ENCODE measurements at places on chromosomes 2 and 18.

DNA sequence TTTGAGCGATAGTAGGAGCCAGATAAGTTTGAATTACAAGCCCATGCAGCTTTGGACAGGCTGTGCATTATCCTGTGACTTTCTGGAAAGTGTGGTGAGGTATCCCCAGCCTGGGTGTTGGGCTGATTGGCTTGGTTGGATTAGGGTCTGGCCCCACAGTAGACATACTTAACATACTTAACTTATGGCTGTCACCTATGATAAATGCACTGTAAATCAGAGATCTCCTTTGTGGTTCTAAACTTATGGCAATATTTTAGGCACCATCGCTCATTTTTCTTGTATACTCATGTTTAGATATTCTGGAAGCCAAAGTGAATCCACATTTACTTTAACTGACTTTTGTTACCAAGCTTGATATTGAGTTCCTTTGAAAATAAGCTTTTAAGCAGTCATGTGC, 54.8 kb downstream of the SPTBN1 start:
- DNase-seq = no peak

DNA sequence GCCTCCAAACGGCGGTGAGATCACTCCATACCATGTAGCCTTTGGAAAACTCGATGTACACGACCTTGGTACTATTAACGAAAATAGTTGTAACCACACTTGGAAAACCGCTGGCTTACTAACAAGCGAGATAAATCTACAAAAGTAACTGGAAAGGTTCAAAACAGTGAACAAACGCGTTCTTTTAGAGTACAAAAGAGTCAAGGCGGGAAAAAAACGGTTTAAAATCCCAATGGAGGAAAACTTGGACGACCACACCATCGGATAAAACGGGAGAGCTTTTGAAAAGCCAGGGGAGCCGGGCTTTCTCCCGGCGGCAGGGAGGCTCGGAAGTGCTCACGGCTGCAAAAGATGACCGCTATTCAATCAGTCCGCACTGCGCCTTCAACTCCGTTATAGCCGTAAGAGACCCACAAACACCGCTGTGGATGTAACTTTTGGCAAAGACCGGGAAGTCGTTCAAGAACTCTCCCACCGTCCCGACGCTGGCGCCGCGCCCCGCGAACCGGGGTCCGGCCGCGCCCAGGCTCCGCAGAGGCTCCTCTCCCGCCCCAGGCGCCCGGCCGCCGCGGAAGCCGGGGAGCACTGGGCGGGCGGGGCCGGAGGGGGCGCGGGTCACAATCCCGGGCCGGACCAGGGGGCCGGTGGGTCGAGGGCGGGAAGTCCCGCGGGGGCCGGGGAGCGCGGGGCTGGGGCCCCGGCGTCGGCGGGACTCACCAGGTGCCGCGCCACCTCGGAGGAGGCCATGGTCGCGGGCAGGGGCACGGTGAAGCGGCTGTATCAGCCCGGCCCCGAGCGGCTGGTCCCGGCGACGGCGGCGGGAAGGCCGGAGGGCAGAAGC, 465 bp downstream of the SEPTIN10 start:
- DNase-seq = no peak

- DNase-seq = no peak
Observed at GRCh38 chr2:25642298-25642697, 31.1 kb downstream of the DTNB start.

- no peak for DNase-seq
Observed at GRCh38 chr2:78416625-78417300, 608.7 kb upstream of the REG3G start.

DNA sequence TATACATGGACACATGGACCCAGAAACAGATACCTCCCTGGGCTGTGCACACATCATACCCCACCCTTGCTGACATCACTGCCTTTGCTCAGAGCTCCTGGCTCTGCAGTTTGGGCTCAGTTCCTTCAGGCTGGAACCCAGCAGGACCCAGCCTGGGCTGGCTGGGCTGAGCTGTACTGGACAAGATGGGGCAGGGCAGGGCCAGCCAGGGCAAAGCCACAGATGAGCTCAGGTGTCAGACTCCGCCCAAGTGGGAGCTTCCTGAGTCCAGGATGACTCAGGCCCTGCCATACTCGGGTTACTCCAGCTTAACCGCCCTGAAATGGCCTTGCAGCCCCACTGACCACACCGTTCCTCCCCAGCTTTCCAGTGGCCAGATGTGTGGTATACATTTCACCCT, 284.9 kb downstream of the OSR1 start:
- DNase-seq = no peak

GRCh38 chr2:240362216-240362755, 73.2 kb upstream of the GPC1 start:
- no peak for DNase-seq

- no peak for DNase-seq
Observed at GRCh38 chr18:64134044-64134747, 14.7 kb downstream of the LINC00305 start.

- no peak for DNase-seq
Observed at GRCh38 chr2:232309592-232309991, 69.0 kb upstream of the ALPP start.

GRCh38 chr2:12726271-12726670, 9.5 kb downstream of the TRIB2 start:
- DNase-seq = no peak

- no peak for DNase-seq
Observed at GRCh38 chr18:23422751-23423418, 30.2 kb upstream of the RIOK3 start.

DNA sequence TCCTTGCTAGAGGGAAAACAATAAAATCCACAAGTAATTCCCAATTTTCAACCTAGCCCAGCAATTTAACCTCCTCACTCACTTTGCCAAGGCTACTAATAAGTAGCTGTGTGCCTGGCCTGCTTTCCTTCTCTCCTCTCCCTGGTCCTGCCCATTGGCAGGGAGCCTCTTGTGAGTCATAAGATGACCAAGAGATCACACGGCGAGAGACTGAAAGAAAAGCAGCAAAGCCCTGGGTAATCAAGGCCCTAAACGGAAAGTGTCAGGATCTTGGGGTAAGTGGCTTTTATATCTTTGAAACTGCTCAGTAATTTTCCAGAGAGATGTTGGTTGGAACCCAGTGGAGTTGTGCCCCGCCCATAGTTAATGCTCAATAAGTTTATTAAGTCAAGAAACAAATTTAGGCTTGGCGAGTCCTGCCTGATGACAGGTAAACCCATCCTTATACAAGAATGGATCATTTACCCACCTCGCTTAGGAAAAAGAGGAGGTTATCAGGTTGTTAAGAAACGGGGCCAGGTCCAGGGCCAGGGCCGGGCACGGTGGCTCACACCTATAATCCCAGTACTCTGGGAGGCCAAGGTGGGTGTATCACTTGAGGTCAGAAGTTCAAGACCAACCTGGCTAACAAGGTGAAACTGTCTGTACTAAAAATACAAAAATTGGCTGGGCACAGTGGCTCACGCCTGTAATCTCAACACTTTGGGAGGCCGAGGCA, 10.0 kb upstream of the ADAM17 start:
- DNase-seq = no peak

DNA sequence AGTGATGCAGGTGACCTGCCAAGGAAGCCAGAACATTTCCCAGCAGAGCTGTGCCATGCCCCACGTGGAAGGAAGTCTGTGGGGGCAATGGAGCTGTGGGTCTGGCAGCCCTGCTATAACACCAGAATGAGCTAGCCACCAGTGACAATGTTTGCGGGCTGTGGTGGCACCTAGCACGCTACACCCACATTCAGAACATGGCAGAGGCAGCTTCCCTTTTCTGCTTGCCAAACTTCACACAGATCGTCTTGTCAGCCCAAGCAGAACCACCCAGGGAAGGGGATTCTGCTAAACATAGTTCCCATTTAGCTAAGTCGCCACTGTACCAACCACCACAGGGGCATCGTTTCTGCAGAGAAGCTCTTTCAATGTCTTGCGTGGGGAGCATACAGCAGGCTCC, 27.0 kb upstream of the CCDC93 start:
- no peak for DNase-seq

DNA sequence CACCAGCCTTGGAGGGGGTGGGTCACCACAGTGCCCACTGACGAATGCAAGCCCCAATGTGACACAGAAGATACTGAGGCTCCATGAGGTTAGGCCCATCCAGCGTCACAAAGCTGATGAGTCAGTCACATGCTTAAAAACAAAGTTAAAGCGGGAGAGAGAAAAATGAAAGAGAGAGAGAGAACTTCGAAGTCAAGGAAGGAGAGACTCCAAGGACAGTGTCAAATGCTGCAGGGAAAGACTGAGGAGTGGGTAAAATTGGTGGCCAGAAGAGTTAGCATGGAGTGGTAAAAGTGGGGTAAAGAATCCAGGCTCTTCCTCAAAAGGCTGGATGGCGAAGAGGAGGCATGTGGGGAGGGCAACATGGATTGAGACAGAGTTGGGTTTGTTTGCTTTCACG, 201.9 kb upstream of the CCDC150 start:
- no peak for DNase-seq

DNA sequence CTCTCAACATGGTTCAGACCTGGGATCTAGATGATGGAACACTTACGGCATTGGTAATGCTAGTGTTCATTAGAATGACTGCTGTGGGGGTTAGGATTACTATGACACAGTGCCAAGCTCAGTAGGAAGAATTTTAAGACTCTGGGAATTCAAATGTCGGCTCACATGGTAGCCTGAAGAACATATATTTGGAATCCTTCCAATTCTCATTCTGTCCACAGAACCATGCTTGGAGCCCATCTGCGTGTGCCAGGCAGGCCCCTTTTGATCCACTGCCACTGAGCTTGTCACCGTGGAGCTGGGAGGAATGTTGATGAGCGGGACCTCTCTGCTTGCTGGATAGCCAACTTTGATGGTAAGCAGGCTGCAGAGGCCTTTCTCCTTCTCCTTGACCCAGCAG, 322.0 kb upstream of the SOX11 start:
- no peak for DNase-seq

DNA sequence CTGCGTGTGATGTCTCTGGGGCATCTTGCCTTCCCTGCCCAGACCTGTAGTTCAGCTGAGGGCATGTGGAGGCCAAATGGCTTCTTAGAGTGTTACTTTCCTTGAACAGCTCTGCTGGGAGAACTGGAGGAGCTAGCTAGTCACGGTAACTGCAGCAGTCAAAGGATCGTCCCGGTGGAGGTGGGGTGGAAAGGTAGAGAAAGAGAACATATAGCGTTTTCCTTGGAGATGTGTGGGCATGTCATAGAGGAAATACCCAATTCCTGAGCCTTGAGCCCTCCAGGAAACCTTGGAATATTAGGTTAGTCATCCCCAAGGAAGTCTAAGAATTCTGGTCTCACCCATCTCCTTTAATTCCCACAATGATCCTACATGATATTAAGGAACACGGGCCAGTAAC, 33.5 kb upstream of the IL37 start:
- no peak for DNase-seq

- no peak for DNase-seq
Observed at GRCh38 chr2:86747711-86748639, 27.9 kb downstream of the RMND5A start.

GRCh38 chr2:241762933-241763369, 13.7 kb upstream of the GAL3ST2 start:
- no peak for DNase-seq

DNA sequence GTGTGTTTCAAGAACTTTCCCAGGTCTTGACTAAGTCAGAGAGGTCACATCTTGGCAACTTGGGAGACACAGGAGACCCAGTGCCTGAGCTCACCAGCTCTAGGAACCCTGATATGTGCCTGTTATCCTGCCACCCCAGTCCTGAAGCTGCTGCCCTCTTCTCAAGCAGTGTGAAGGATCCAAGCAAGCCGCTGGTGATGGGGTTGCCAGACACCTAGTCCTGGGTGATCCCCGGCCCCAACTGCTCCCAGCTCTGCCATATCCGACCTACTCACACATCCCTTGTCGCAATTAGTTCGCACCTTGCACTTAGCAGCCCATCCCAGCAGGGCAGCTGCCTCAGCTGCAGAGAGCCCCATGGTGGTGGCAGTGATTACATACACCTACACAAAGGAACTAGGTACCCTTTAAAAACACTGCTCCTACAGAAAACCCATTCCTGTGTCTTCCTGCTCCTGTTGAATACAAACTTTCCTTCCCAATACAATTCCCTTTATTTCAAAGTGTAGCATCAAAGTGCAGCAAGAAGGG, 247.2 kb upstream of the RAB12 start:
- DNase-seq = no peak

DNA sequence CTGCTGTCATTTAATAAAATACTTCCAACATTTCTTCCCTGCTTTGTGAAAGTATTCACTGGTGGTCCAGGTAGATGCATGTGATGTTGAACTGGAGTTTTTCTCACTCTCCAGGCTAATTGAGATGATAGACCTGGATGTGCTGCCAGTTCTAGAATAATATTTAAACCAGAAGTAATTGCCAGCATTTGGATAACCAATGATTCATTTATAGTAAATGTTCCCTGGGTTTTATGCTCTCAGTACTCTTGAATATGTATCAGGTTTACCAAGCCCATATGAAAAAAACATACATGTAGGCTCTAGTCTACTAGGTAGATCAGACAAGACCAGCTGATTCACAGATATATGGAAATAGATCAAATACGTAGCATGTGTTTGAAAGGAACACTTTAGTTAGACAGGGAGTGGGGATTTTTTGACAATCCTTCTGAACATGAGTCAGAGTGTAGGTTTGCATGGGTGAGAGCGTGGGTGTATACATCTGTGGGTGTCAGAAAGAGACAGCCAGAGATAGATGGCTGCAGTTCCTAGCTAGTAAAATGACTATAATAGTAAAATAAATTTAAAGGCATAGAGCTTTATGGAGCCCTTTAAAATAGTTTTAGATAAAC, 115.1 kb downstream of the NAB1 start:
- no peak for DNase-seq

- no peak for DNase-seq
Observed at GRCh38 chr2:205760157-205760556, 77.9 kb downstream of the NRP2 start.

- DNase-seq = no peak
Observed at GRCh38 chr2:149087751-149088150, 49.3 kb downstream of the LYPD6B start.

DNA sequence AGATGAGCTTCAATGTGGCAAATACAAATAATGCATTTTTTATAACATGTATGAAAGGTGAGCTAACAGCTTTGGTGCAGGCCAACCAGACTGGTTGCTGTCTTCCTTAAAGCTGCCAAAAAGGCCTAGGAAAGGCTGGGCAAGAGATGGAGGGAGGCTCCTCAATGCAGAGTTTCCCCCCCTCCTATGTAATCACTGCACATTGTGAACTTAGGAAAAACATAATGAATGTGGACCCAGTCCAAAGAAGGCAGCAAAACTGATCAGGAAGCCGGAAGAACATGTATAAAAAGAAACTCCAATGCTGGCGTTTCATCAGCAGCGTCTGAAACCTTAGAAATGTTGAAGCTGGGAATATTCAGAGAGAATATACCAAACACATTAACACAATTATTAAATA, 84.2 kb upstream of the LYPD6 start:
- no peak for DNase-seq

- DNase-seq = no peak
Observed at GRCh38 chr2:133718688-133719201, 150.5 kb upstream of the NCKAP5 start.
